ENCODE measurements at places on chromosomes 6 and 20.

GRCh38 chr6:3732345-3733141 is 19.0 kb downstream of the PXDC1 start:
- DNase-seq = peak; percentile 36

- no peak for DNase-seq
Observed at GRCh38 chr20:1401451-1401907, 8.6 kb upstream of the FKBP1A start.

DNA sequence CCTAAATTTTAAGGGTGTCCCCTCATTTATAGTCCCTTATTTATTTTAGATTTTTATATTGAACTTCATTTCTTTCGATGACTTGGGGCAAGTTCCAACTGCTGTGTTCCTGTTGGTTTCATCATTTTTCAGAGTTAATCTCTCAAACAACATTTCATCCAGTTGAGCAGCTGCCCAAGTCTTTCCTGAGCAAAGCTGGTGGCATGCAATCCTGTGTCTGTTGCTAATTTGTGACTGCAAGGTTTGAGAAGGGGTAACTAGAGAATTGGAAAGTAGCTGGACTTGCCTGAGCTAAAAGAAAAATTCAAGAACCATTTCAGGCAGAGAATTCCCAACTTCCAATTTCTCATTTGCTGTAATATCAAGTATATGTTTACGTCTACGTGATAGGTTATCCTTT is 881.5 kb upstream of the SLC35B3 start:
- no peak for DNase-seq

GRCh38 chr6:135088281-135088680 is 33.7 kb upstream of the HBS1L start:
- DNase-seq = no peak
